Naive B cell (primary cell): ENCODE measurements at places on chromosomes 4 and X.
A peak's percentile ranks its signal among the peaks of the same experiment; 100 is the strongest.

DNA sequence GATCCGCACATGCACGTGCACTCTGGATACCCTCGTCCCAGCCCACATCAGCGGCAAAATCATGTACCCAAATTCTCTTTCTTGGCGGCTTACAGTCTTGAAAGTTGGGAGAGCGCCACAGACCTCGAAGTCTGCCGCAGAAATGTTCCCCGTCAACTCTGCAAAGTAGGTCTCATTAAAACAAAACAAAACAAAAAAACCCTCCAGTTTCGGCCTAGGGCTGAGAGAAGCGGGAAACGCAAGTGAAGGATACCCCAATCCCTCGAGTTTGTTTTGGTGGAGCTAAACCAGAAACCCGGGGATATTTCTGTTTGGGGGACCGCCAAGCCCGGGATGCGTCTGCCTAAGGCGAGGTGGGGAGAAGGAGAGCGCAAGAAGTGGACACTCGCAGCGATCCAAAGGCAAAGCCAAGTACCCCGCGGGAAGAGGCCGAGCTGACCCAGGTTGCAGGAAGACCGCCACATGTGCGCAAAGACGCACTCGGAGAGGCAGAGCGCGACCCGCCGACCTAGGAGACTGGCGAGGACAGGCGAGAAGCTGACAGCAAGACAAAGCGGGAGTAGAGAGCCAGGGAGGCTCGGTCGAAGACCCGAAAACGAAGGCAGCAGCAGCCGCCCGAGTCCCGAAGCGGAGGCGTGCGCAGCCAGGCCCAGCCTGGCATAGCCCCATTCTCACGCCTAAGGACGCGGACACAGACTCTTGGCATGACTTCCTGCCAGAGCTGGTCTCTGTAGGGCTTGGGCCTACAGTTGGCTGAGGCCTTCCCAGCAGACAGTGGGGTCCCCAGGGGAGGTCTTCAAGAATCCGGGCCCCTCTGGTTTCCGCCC lies 49.6 kb upstream of the BCOR start:
- no peaks in the 10 kb centered on the region for H3K27me3 ChIP-seq
- H3K36me3 ChIP-seq: no peaks in the 10 kb centered on the region
- peak overlapping the region; percentile 84 for H3K27ac ChIP-seq
- peaks cover 41% of the 10 kb centered on the region for H3K4me1 ChIP-seq

GRCh38 chr4:153809916-153810810 lies 21.3 kb upstream of the SFRP2 start:
- no peak for DNase-seq
- peak overlapping the region; percentile 49 for H3K4me3 ChIP-seq
- no peaks in the 10 kb centered on the region for H3K36me3 ChIP-seq
- H3K27me3 ChIP-seq: peaks cover 27% of the 10 kb centered on the region
- H3K27ac ChIP-seq: no peak overlapping the region

GRCh38 chr4:20180509-20180908 lies 71.2 kb upstream of the SLIT2 start:
- no peak overlapping the region for H3K4me3 ChIP-seq
- no peaks in the 10 kb centered on the region for H3K27me3 ChIP-seq
- H3K4me1 ChIP-seq: no peaks in the 10 kb centered on the region

- H3K36me3 ChIP-seq: peaks cover 4% of the 10 kb centered on the region
- H3K27me3 ChIP-seq: no peaks in the 10 kb centered on the region
- H3K27ac ChIP-seq: peak overlapping the region; percentile 10
- H3K4me3 ChIP-seq: no peak overlapping the region
- DNase-seq: no peak
These were observed 89.4 kb upstream of the IL13RA1 start for GRCh38 chrX:118637997-118638396.

GRCh38 chr4:142126890-142127497 lies 490.6 kb downstream of the IL15 start:
- DNase-seq: peak; percentile 11
- no peak overlapping the region for H3K27ac ChIP-seq
- no peaks in the 10 kb centered on the region for H3K27me3 ChIP-seq
- H3K4me3 ChIP-seq: no peak overlapping the region
- H3K36me3 ChIP-seq: no peaks in the 10 kb centered on the region
- H3K4me1 ChIP-seq: no peaks in the 10 kb centered on the region

DNA sequence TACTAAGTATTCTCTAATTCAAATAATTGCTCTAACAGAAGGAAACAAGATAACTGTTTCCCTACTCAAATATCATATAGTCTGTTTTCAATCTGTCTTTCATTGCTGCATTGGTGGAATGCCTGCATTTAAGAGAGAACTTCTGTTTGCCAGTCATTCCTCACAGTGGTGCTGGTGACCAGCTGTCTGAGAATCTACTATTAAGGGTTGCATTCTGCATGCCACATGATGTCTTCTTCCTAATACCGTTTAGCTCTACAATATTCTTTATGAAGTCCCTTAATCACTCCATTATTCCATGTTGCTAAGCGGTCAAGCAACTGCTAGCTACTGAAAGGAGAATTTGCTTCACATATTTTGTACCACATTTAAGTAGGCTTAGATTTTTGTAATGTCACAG lies 167.1 kb upstream of the CENPE start:
- H3K4me1 ChIP-seq: no peaks in the 10 kb centered on the region
- no peak overlapping the region for H3K27ac ChIP-seq
- H3K4me3 ChIP-seq: no peak overlapping the region
- H3K27me3 ChIP-seq: no peaks in the 10 kb centered on the region
- DNase-seq: no peak
- no peaks in the 10 kb centered on the region for H3K36me3 ChIP-seq

DNA sequence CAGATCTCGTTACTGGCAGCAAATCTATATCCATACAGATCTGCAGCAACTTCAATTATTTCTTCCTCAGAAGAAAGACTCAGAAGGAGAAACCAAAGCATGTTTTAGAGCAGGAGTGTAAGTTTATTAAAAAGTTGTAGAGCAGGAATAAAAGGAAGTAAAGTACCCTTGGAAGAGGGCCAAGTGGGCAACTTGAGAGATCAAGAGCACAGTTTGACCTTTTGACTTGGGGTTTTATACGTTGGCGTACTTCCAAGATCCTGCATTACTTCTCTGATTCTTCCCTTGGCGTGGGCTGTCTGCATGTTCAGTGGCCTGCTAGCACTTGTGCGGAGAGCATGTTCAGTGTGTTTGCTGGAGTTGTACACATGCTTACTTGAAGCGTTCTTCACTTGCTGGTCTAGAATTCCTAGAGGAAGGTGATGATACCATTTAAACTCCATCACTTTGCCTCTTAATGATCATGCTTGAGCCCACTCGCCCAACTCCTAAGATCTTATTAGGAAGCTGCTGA lies 1114.7 kb upstream of the PABPC4L start:
- H3K4me1 ChIP-seq: no peaks in the 10 kb centered on the region
- no peaks in the 10 kb centered on the region for H3K36me3 ChIP-seq
- no peaks in the 10 kb centered on the region for H3K27me3 ChIP-seq
- DNase-seq: no peak

DNA sequence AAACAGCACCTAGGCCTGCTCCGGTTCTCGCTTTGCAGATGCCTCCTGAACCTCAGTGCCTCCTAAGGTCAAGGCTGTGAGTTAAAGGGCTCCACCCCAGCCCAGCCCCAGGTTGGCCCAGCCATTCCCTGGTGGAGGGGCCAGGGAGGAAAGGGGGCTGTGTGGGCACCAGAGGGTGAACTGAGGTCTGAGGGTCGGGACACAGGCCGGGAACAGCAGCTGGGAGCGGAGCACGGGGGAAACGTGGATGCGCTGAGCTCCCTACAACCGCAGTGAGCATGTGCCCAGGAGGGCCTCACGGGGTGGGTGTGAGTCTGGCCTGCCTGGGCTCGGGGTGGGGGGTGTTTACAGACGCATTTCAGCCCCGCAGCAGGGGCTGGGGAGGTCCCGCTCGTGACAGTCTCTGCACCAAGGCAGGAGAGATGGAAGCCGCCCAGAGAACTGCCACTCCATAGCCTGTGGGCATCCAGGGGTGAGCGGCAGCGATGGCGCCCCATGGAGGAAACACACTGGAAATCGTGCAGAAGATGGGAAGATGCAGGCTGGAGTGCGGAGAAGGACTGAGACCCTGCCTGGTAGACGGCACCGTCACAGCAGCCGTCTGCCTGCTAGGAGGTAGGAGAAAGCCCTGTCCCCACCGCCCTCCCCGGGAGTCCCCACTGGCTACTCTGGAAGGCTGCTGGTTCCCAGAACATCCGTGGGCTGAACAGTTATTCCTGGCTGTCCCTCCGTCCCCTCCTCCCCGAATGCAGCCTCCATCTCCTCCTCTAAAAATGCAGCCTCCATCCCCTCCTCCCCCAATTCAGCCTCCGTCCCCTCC lies 9.9 kb upstream of the SLC25A6 start:
- H3K27ac ChIP-seq: no peak overlapping the region
- no peaks in the 10 kb centered on the region for H3K36me3 ChIP-seq
- H3K4me1 ChIP-seq: no peaks in the 10 kb centered on the region
- no peaks in the 10 kb centered on the region for H3K27me3 ChIP-seq
- DNase-seq: no peak
